ENCODE measurements at places on chromosomes 3 and 15.

- no peak for DNase-seq
Measured at GRCh38 chr15:70509282-70509662, 254.1 kb downstream of the UACA start.

DNA sequence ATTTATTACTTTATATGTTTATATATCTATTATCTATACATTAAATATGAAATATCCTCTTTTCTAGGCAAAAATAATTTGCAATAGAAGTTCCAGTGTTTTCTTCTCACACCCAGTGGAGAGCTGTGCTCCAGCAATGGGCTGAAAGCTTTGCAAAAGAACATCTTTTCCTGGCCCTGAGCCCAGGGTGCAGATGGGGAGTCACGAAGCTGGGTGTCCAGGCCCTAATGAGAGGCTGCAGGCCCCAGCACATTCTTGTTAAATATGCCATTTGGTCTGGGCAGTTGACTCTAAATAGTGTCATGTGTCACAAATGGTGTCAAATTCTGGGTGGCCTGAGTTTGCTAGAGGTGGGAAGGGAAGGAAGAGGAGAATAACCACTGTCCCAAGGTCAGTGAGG, 5.7 kb downstream of the NTRK3 start:
- DNase-seq, result no peak

GRCh38 chr3:186640473-186640818, 247 bp downstream of the FETUB start:
- no peak for DNase-seq

- DNase-seq, result no peak
Measured at GRCh38 chr3:55156851-55157650, 229.2 kb upstream of the LRTM1 start.

- no peak for DNase-seq
Measured at GRCh38 chr3:48431224-48432029, 1.5 kb upstream of the PLXNB1 start.

GRCh38 chr15:51307811-51308210, 30.6 kb downstream of the CYP19A1 start:
- no peak for DNase-seq

GRCh38 chr3:157240408-157240807, 80.5 kb upstream of the CCNL1 start:
- DNase-seq, result no peak

DNA sequence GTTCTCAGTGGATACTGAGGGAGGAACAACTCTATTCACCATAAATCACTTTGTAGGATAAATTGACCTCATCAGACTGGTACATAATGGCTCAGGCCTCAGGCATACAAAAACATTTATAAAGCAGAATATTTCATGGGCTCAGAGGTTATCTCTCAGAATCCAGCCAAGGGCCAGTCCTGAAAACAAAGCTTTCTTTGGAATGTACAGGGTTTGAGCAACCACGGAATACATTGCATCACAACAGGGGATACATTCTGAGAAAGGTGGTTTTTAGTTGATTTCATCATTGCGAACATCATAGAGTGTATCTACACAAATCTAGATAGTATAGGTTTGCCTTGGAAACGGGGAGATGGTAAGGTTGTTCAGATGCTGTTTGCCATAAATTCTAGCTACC, 33.4 kb upstream of the CTDSPL2 start:
- no peak for DNase-seq

DNA sequence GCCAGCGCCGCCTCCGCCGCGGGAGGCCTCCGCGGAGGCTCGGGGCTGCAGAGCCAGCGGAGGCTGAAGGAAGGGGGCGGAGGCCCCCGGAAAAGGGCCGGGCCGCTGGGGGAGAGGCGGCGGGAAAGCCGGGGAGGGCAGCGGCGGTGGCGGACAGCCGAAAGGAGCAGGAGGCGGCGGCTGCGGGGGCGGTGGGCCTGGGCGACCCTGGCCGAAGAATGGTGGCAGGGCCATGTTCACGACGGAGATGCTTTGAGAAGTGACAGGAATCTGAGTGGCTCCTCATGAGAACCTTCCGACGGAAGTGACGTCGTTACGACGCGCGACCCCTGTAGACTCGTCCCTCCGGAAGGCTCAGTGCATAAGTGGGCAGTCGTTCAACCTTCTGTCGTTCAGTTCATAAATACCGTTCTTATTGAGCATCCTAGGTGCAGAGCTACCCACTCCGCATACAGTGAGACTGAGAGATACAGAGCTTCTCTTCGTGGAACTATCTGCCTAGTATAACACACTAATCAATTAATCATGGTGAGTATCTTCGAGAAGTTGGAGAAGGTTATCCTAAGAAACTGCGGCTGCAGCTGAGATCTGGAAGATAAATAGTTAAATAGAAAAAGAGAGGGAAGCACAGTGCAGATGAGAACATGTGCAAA, at the start of gene PDCD7:
TSS of gene PDCD7 (minus strand) at position 261 of the 653 bp plus-strand sequence. CDS start at position 234, 27 bp downstream.
- peak; percentile 53 for DNase-seq

DNA sequence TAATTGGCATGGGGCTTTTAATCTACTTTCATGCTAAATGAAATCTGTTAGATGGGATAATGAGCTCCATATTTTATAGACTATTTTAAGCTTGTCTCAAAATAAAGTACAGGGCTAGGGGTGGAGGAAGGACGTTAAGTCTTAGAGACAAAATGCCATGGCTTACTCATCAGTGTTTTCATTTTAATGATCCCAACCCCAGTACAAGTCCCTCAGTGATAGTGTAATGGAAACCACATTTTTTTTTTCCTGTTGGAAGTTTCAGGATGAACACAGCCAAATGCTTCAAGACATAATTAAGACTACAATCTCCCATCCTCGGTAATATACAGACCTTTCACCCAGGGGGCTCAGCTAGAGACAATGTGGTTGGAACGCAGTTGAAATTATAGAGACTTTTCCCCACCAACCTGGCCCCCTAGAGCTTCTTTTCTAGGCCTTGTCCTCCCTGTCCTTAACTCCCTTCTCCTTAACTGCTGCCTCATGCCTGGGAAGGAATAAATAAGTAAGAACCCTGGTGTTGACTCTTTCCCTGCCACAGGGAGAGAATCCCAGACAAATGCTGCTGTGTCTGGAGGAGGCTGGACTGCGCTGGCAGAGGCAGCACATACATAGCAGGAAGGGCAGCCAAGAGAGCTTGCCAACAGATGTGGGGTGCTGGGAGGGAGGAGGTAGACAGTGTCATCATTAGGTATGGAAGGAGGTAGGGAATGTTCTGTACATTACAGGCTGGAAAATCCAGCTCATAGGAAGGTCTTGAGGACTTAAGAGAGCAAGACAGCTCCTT, 115.4 kb upstream of the ROPN1 start:
- DNase-seq, result no peak

GRCh38 chr3:163018664-163019063, 1522.1 kb downstream of the OTOL1 start:
- no peak for DNase-seq

DNA sequence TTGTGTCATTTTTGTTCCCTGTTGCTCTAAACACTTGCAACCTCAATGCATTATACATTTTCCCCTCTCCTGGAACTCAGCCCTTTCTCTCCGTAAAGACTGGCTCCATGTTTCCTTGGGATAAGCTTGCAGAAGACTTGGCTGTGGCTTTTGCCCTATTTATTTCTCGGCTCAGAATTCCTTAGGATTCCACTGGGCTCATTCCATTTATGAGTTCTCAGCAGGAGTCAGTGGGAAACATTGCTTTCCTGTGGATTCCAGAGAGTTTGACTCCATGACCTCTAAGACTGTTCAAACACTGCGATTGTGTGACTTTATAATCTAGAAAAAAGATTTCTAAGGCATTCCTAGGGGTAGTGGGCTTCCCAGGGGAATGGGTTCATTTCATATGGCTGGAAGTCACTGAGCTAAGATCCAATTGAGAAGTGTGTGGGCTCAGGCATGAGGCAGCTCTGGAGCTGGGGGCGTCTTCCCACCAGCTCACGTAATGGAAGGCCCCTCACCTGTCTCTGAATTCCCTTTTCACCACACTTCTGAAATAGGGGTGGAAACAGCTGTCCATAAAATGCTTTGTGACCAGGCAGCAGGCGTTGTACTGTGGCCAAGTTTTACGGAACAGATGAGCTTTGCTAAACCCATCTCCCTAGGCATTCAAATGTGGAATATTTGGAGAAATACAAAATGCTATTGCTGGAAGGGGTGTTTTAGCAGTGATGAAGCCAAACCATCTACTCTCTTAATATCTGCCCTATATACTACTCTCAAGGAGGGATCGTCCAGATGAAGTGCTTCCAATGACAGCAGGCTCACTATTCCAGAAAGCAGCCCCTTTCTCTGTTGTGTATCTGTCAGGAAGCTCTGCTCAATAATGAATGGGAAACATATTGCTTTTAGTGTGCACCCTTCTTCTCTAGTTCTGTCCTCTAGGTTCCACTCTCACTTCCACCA, 91.8 kb upstream of the BCL6 start:
- DNase-seq, result no peak

- no peak for DNase-seq
Measured at GRCh38 chr3:136276049-136276755, 26.1 kb downstream of the PCCB start.

DNA sequence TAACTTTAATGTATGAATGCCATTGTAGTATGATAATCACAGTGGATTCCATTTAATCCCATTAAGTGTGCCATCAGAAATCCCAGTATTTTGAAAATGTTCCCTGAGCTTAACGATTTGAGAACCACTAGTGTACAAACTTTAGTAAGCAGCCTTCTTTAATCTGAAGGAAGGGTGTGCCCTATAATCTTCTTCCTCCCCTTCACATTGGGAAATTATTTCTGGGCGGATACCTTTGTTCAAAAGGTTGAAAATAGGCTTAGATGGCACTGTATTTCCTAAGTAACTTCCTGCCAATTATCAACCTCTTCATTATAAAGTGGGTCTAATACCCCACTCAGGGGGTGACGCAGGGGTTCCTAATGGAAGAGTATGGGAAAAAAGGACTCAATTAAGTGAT, 62.4 kb downstream of the GTPBP8 start:
- no peak for DNase-seq

DNA sequence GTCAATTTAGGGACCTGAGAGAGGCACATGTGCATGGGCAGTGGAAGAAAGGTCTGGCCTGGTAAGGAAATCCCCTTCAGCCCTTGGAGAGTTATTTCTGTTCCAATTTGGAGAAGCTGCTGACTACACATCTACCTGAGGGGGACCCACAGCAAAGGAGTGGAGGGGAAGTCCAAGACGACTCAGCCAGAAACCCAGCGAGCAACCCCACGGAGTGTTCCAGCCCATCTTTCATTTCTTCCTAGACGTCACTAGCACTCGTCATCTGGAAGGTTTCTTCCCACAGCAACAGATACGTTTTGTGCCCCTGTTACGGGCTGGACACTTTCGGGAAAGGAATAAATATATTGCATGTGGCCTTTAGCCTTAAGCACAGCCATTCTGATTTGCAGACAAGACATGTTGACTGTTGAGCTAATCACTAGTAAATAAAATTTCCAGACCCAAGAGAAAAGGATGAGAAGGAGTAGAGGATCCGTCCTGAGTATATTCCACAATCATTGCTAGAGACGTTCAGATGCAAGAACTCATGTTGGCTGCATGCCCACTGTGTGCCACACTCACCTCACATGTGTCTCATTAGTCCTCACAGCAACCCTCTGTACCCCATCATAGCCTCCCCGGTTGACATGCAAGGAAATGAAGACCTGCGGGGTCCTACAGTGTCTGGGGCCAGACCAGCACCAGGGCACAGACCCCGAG, 7.8 kb upstream of the FAM174B start:
- DNase-seq, result no peak

DNA sequence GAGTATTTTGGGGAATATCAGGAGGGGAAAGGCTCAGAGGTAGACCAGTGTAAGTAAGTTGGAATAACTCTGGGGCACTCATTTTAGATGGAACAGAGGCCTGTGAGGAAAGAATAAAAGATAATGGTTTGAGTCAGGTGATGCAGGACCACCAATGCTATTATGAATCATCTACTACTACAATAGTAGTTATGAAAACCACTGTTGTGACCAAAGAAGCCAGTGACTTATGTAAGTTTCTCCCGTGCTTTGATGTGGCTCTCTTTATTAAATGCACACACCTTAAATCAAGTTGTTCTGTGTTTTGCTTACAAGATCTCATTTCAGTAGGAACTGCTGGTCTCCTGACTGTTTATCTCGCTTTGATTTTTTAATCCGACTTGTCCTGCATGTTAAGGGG, 13.1 kb upstream of the GUCA1C start:
- no peak for DNase-seq

Data from stimulated activated CD8-positive, alpha-beta memory T cell treated with anti-CD3 and anti-CD28 coated beads, Interleukin-4, amount 100 ng/mL, for 4 hours (primary cell).